ENCODE measurements at places on chromosomes 3 and 15. TPM values are rescaled to one million over a fixed set of nuclear protein-coding genes. Genes with fewer than 3 reads are reported as not detected.

- H3K27me3 ChIP-seq = peaks cover 45% of the 10 kb centered on the region
- no peaks in the 10 kb centered on the region for H3K36me3 ChIP-seq
- no peak for DNase-seq
- peaks cover 3% of the 10 kb centered on the region for H3K4me1 ChIP-seq
Measured at GRCh38 chr15:65424683-65425082, 1.9 kb upstream of the IGDCC4 start.

PEX5L gene
- total RNA-seq = 0.42 TPM

DNA sequence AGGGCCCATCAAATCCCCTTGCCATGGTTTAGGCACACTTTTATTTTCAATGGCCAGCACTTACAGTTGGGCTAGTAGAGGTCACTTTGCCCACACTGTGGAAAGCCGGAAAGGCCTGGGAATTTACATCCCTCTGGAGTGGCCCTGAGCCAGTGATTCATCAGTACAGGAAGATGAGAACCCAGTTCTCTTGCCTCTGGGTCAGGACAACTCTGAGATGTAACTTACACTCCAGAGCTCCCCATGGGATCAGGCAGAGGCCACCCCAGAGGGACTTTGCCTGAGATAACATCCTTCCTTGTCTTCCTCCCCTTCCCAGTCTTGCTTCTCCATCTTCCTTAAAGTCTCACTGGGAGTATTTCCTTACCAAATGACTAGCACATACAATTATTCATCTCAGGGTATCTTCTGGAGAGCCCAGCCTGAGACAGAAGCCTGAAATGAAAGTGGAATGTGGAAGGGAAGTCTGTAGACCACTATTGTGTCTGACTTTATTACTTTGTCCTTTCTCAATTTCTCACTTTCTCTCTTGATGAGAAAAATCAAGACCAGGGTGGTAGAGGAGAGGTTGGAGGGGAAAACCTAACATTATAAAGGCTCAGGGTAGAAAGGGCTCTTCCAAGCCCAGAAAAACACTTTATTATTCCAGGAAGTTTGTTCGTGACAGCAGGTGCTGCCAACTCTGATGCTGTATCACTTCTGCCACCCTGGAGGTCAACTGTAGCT lies 220.8 kb downstream of the ZNF621 start:
- no peaks in the 10 kb centered on the region for H3K36me3 ChIP-seq
- no peak overlapping the region for H3K27ac ChIP-seq
- no peak for DNase-seq
- no peaks in the 10 kb centered on the region for H3K4me1 ChIP-seq
- H3K4me3 ChIP-seq = no peak overlapping the region
- H3K27me3 ChIP-seq = no peaks in the 10 kb centered on the region

GRCh38 chr3:105274958-105275357 lies 91.8 kb upstream of the ALCAM start:
- H3K4me1 ChIP-seq = no peaks in the 10 kb centered on the region
- H3K36me3 ChIP-seq = no peaks in the 10 kb centered on the region
- no peak for DNase-seq

DNA sequence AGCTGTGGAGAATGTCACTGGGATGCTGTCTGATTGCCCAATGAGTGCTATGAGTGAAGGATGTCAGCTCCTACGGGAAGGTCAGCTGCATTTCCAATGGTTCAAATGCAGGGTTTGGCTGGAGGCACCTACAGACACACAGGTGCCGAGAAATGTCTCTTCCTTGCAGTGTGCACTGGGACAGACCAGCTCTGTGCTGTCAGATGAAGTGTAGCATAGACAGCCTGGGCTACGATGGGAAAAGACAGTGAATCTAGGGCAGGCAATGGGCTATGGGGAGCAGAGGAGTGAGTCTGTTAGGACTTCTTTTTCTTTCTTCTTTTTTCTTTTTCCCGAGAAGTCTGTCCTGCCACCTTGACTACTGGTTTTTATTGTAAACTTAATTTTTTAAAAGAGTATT lies 223.1 kb upstream of the EOMES start:
- DNase-seq = no peak
- H3K4me1 ChIP-seq = no peaks in the 10 kb centered on the region
- H3K27me3 ChIP-seq = no peaks in the 10 kb centered on the region
- no peak overlapping the region for H3K27ac ChIP-seq
- no peaks in the 10 kb centered on the region for H3K36me3 ChIP-seq

LRRC3B gene
- not detected for total RNA-seq

DNA sequence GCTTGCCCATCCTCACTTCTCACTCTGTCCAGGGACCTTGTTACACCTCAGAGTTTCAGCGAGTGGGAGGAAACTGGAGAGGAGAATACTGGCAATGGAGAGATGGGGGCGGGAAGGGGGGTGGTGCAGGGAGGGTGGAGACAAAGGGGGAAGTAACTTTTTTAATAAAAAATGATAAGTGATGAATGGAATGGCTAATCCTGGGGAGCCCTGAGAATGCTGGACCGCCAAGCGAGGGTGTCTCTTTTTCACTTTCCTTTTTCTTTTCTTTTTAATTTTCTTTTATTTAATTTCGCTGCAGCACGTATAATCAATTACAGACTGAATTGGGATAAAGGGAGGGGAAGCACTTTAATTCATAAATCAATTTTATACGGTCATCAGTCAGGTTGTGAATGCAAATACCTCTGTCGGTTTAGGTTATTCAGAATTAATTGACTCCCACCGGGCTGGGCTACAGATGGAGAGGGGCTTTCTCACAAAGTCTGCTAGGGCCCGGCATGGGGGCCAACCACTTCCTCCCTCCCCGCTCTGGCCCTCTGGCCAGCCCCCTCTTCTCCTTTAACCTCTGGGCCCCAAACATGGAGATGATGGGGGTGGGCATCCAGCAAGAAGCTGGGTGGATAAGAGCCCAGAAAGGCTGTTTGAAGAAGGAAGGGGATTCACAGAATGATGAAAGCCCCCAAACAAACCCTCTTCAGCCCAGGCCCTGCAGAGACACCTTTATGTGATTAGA lies 106.8 kb upstream of the BOC start:
- no peak overlapping the region for H3K27ac ChIP-seq
- no peak for DNase-seq
- H3K27me3 ChIP-seq = no peaks in the 10 kb centered on the region
- no peaks in the 10 kb centered on the region for H3K36me3 ChIP-seq

- peak; percentile 62 for DNase-seq
- peak overlapping the region; percentile 24 for H3K27ac ChIP-seq
- no peak overlapping the region for H3K4me3 ChIP-seq
- H3K4me1 ChIP-seq = peaks cover 66% of the 10 kb centered on the region
- H3K36me3 ChIP-seq = peaks cover 43% of the 10 kb centered on the region
Measured at GRCh38 chr3:37171144-37171543, 3.2 kb downstream of the LRRFIP2 start.

DNA sequence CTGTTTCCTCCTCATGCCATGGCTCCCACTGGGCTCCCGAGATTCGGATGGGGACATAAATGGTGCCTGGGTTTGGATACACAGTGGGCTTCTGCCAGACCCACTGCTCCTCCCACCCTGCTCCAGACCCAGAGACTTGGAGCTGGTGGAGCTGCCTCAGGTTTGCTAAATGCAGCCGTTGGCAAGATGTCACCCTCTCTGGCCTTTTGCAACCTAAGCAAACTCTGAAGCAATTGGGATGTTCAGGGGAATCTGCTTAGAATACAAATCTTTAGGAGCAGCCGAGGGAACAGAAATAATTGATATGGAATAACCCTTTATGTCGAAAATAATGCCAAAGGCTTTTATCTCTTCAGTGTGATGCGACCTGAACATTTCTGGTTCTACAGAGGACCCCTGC lies 33.4 kb downstream of the PRICKLE2 start:
- H3K27ac ChIP-seq = no peak overlapping the region
- H3K36me3 ChIP-seq = no peaks in the 10 kb centered on the region
- peaks cover 37% of the 10 kb centered on the region for H3K4me1 ChIP-seq
- no peaks in the 10 kb centered on the region for H3K27me3 ChIP-seq
- H3K4me3 ChIP-seq = no peak overlapping the region

- H3K27ac ChIP-seq = no peak overlapping the region
- no peaks in the 10 kb centered on the region for H3K27me3 ChIP-seq
- no peak for DNase-seq
- H3K36me3 ChIP-seq = no peaks in the 10 kb centered on the region
- no peak overlapping the region for H3K4me3 ChIP-seq
Measured at GRCh38 chr3:8755564-8756237, 13.7 kb downstream of the OXTR start.

DNA sequence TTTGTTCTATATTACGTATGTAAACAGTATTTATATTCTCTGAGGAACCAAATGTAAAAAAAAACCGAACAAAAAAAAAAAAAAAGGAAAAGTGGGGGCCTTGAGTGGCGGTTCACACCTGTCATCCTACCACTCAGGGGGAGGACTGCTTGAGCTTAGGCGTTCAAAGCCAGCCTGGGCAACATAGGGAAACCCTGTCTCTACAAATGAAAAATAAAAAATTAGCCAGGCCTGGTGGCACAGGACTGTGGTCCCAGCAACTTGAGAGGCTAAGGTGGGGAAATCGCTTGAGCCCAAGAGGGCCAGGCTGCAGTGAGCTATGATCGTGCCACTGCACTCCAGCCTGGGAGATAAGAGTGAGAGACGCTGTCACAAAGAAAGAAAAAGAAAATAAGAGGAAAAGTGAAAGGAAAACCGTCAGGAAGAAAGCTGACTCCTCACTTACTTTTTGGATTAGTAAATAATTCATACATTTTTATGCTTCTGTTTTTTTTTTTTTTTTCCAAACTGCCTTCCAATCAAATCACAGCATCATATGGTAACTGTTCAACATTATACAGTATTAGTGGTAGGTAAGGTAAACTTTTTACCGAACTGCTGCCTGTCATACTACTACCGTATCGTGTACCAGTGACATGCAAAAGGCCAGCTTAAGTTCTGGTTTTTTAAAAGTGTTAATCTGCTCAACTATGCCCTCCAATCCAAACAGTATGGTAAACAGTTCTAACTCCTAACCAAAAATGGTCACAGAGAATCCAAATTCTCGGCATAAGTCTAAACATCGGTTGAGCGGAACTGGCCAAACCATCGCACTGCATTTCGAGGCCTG lies 1.2 kb downstream of the PHC3 start:
- H3K27ac ChIP-seq = peak overlapping the region; percentile 96
- H3K4me1 ChIP-seq = peaks cover 21% of the 10 kb centered on the region
- DNase-seq = no peak
- no peaks in the 10 kb centered on the region for H3K27me3 ChIP-seq
- H3K36me3 ChIP-seq = peaks cover 8% of the 10 kb centered on the region

- no peaks in the 10 kb centered on the region for H3K36me3 ChIP-seq
- H3K4me3 ChIP-seq = no peak overlapping the region
- H3K4me1 ChIP-seq = no peaks in the 10 kb centered on the region
- no peak for DNase-seq
- H3K27me3 ChIP-seq = no peaks in the 10 kb centered on the region
Measured at GRCh38 chr3:174620138-174620537, 239.0 kb upstream of the NAALADL2 start.

DNA sequence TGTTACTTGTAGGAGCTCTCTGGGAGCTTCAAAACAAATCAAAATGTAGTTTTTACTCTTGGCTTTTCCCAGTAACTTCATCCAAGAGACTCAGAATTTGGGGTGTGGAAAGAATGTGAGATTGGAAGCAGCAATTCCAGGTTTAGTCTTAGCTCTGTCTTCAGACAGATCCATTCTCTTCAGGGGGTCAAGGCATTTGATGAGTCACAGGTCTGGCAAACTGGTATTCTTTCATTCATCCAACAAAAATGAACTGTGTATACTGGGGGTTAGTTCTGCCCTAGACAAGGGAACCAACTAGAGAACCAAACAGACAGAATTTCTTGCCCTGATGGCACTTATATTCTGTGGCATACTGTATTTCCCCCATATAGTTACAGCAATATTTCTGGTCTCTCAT lies 36.3 kb upstream of the CADPS start:
- H3K36me3 ChIP-seq = no peaks in the 10 kb centered on the region
- H3K4me3 ChIP-seq = no peak overlapping the region
- no peaks in the 10 kb centered on the region for H3K4me1 ChIP-seq
- no peak overlapping the region for H3K27ac ChIP-seq
- H3K27me3 ChIP-seq = no peaks in the 10 kb centered on the region

DNA sequence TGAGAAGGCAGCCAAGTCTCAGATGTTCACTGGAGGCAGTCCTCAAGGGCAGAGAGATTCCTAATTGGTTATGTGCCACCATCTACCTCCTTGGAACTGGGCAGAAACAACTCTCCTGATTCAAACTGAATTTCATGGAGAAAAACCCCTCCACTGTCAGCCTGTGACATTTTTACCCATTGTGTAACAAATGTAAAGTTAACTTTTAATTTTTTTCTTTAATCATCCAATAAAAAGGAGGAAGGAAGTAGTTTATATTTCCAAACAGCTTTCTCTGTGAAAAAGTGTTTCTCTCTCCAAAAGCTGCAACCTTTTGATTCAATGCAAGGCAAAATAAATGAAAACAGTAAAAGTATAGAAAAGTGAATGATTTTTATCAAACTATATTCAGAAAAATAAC lies 510 bp upstream of the COLQ start:
- no peak for DNase-seq
- no peak overlapping the region for H3K4me3 ChIP-seq
- H3K36me3 ChIP-seq = no peaks in the 10 kb centered on the region
- no peaks in the 10 kb centered on the region for H3K27me3 ChIP-seq
- peaks cover 19% of the 10 kb centered on the region for H3K4me1 ChIP-seq
- peak overlapping the region; percentile 49 for H3K27ac ChIP-seq

CHDH gene
- 2.7 TPM for total RNA-seq

RAD51 gene
- 0.30 TPM for total RNA-seq

- no peak overlapping the region for H3K4me3 ChIP-seq
- no peak for DNase-seq
- no peaks in the 10 kb centered on the region for H3K36me3 ChIP-seq
- H3K27ac ChIP-seq = no peak overlapping the region
Measured at GRCh38 chr3:146589899-146590508, 15.1 kb downstream of the PLSCR5 start.

DNA sequence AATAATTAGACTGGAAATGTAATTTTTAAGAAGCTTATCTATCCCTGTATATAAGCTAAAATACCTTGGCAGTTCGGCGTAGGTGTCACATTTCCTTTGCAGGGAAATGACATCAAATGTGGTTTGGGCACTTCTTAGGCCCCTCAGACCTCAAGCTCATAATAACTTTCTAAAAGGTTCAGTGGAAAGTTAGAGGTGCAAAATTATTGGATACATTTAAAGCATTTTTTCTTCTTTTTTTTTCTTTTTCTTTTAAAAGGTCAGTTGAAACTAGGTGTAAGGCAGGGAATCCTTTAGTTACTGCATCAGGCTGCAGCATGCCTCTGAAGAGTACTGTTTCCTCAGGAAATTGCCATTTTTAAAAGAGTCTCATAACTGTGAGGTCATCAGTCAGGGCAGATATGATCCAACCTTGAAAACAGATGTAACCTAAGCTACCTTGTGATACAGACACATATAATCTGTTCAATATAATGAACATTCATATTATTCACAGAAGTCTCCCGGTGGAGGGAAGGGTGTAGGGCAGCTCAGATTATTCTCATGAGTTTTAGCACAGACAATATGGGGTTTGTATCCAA lies 4.8 kb downstream of the SACM1L start:
- no peaks in the 10 kb centered on the region for H3K27me3 ChIP-seq
- no peak for DNase-seq
- no peak overlapping the region for H3K4me3 ChIP-seq

Data from heart right ventricle (tissue), 16 donors.